ENCODE measurements at places on chromosomes 5 and 9.

GRCh38 chr9:25917731-25918362, 239.6 kb upstream of the TUSC1 start:
- DNase-seq = no peak

GRCh38 chr5:142358121-142358520, 33.3 kb upstream of the SPRY4 start:
- DNase-seq = no peak

DNA sequence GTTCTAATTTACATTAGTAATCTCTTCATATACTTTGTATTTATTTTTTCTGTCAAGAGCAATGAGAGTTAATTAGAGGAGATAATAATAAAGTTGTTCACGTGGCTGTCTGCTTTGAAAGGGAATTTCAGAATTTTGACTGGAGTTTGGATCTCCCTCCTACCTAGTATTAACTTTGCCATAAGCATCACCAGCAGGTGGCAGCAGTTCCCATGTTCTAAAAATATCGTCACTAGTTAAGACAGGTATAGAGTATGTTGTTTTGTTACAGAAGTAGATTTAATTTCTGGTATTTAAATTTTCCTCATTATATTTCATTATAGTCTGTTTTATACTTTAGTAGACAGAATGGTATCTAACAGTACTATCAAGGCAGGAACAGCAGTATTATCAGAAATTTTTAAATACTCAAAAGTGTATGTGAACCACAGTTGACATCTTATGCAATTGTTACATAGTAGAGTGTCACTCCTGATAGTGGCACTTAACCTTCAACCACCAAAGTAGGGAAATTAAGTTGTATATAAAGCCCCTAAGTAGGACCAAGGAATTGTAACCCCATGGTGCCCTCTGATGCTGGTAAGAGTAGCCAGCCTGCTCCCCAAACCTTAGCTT, 20.4 kb downstream of the GNPDA1 start:
- peak; percentile 81 for DNase-seq

DNA sequence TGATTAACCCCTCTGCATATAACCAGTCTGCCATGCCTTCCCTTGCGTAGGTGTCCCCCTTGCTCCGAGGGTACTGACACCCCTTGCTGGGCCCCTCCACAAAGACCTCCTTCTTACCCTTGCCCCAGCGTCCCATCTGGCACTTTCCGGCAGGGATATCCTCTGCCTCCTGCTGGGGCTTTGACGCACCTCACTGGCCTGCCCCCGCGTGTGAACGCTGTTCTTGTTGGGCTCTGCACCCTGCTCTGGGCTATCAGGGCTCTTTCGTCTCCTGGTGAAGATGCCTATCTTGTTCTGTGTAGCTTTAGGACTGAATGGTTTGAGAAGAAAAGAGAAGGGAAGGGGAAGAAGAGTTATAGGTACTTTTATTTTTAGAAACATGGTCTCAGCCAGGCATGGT, 53.0 kb downstream of the SUB1 start:
- DNase-seq = no peak

GRCh38 chr9:121398374-121398773, 28.3 kb upstream of the STOM start:
- DNase-seq = no peak

- no peak for DNase-seq
Measured at GRCh38 chr9:134208981-134209725, 44.8 kb upstream of the RNU6ATAC start.

GRCh38 chr9:124198331-124198730, 59.4 kb upstream of the NEK6 start:
- DNase-seq = no peak

- no peak for DNase-seq
Measured at GRCh38 chr9:81108821-81109220, 580.5 kb downstream of the TLE1 start.

DNA sequence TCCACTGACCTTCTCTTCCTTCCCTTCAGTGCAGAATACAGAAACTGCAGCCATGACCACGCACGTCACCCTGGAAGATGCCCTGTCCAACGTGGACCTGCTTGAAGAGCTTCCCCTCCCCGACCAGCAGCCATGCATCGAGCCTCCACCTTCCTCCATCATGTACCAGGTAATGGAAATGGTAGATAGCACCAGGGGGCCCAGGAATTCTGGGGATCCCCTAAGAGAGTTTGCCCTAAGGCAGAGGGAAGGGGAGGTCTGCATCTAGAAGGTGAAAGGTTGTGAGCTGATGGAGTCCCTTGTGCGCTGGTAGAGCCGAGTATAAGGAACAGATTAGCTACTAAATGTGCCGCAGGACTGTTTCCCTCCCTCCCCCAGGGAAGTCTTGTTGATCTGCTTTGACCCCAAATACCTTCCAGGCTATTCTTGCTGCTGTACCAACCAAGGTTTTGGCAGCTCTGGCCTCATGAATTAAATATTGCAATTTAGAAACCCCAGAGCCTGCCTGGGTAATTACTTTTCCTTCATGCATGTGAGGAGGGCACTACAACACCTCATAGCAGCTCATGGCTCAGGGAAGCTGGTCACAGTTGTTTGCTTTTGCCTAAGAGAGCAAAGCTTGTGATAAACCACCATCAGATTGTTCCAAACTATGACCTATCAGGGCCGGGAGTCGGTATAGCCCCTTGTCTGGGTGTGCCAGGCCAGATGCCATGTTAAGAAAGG, 19.6 kb downstream of the CYFIP2 start:
- no peak for DNase-seq

Measured in CD4-positive, alpha-beta T cell treated with Interleukin-4 for 1 hour (primary cell).